Glutamatergic neuron (in vitro differentiated cells): ENCODE measurements at places on chromosomes 11 and 22.

DNA sequence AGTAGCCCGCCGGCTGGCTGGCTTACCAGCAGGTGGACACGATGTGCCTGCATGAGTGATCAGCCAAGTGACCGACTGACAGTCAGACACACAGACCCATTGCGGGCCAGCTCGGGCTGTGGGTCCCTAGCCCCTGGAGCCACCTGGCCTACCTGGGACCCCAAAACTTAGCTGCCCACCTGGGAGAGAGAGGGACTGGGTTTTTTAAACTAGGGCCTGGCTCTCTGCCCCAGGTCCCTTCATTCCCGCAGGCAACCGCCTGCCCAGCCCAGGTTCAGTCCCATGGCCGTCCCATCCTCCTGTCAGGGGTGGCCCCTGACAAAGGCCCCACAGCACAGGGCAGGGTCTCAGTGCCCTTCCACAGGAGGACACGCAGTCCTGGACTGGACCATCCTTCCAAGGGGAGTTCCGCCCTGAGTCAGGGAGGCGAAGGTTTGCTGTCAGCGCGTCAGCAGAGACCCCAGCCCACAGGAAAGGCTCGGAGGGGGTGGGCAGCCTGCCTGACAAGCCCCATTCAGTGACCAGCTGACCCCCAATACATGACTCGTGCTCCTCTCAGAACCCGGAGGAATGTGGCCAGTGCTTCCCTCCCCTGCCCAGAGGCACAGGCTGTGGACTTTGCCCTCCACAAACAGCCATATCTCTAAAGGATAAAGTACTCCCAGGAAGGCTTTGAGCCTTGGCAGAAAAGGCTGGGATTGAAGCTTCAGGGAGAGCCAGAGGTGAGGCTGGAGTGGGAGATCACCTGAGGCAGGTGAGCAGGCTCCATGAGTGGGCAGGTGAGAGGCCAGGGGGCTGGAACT, 8.4 kb downstream of the SLCO2B1 start:
- no peaks in the 10 kb centered on the region for H3K4me1 ChIP-seq
- H3K4me3 ChIP-seq = no peak overlapping the region
- peaks cover 1% of the 10 kb centered on the region for H3K27me3 ChIP-seq
- H3K27ac ChIP-seq = no peak overlapping the region

DNA sequence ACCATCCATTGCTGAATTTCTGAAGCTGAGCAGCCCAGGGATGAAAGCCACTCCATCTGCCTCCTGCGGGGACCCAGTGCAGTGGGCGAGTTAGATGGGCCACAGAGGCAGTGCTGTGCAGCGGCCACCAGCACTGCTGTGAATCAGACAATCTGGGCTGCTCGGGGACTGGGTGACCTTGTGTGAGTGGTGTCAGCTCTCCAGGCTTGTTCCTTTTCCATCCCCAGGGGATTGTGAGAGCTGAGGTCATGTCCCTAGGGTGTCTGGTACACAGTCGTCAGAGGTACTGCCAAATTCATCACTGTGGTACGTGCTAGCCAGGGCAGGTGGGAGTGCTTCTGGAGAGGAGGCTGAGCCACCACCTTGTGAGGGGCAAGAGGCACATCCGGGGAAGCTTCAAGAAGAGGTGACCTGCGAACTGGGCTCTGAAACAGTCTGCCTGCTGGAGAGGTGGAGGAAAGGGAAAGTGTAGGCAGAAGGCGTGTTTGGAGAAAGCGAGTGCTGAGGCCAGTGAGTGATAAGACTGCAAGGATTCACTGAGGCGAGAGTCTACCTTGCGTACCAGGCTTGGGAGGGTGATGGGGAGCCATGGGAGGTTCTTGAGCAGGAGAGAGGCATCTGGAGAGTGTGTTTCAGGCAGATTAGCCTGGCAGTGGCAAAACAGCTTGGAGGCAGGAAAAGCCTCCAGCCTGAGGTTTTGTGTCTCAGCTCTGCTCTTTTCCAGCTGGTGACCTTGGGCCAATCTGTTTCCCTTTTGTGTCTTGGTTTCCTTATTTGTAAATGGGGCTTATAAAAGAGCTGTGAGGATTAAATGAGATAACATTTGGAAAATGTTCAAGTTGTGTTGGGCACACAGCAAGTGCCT, 22.7 kb downstream of the CACNA1I start:
- no peak overlapping the region for H3K4me3 ChIP-seq
- no peak for DNase-seq
- H3K4me1 ChIP-seq = peaks cover 19% of the 10 kb centered on the region
- H3K36me3 ChIP-seq = no peaks in the 10 kb centered on the region
- peaks cover 16% of the 10 kb centered on the region for H3K27me3 ChIP-seq
- peak overlapping the region; percentile 40 for H3K27ac ChIP-seq

DNA sequence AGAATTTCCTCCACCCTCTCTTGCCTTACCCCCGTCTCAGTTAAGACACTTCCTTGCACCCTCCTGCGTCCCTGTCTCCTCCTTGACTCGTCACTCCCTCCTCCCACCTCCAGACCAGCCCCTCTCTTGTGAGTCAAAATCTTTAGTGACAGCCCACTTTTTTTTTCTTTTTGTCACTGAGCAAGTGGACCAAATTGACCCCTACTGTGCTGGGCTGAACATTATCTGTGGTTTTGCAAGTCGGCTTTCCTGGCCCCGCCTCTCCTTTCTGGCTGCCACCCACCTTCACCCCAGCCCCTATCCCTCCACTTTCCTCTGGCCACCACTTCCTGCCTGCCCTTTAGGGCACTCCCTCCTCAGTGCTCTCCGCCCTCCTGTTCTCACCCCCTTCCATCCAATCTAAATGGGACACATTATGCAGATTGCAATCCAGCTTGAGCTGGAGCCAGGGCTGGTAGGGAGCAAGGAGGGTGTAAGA, at the start of gene APLNR:
Gene APLNR, minus strand, starts transcription at position 47 of the 478 bp plus-strand sequence. CDS start 246 bp downstream, outside the sequence.
- no peak within 1 kb of the TSS for H3K4me3 ChIP-seq
- no peak for DNase-seq
- no peaks in the 10 kb centered on the region for H3K36me3 ChIP-seq
- peaks cover 9% of the 10 kb centered on the region for H3K27me3 ChIP-seq

DNA sequence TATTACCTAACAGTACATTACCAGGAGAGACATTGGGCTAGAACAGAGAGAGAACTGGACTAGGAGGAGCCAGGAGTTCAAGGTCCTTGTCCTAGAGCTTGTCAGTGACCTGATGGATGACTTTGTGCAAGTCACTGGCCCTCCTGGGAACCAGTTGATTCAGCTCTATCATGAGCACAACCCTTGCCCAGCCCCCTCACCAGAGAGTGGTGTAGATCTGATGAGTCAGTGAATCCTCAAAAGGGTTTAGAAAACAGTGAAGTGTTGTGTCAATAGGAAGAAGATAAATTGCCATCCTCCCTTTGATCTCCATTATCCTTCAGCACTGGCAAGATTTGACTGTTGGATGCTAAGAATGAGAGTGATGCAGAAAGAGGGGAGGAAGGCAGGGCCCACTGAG, 24.3 kb downstream of the NEU3 start:
- H3K4me1 ChIP-seq = no peaks in the 10 kb centered on the region
- H3K4me3 ChIP-seq = no peak overlapping the region
- no peak for DNase-seq
- no peak overlapping the region for H3K27ac ChIP-seq

GRCh38 chr11:7577291-7578190, 63.7 kb downstream of the PPFIBP2 start:
- DNase-seq = no peak
- H3K4me1 ChIP-seq = peaks cover 17% of the 10 kb centered on the region
- peaks cover 2% of the 10 kb centered on the region for H3K27me3 ChIP-seq
- H3K36me3 ChIP-seq = no peaks in the 10 kb centered on the region
- H3K4me3 ChIP-seq = peak overlapping the region; percentile 47

- H3K27me3 ChIP-seq = peaks cover 6% of the 10 kb centered on the region
- DNase-seq = no peak
- no peak overlapping the region for H3K4me3 ChIP-seq
- no peaks in the 10 kb centered on the region for H3K4me1 ChIP-seq
- H3K36me3 ChIP-seq = peaks cover 4% of the 10 kb centered on the region
These were observed 39.8 kb downstream of the KCNJ1 start for GRCh38 chr11:128827191-128827893.

DNA sequence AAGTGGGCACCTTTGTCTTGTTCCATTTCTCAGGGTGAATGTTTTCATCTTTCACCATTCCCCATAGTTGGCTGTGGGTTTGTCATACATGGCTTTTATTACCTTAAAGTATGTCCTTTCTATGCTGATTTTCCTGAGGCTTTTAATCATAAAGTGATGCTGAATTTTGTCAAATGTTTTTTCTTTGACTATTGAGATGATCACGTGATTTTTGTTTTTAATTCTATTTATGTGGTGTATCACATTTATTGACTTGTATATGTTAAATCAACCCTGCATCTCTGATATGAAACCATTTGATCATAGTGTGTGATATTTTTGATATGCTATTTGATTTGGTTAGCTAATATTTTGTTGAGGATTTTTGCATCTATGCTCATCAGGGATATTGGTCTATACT, 216.4 kb upstream of the FAT3 start:
- peaks cover 4% of the 10 kb centered on the region for H3K27me3 ChIP-seq
- H3K4me3 ChIP-seq = no peak overlapping the region
- DNase-seq = no peak

DNA sequence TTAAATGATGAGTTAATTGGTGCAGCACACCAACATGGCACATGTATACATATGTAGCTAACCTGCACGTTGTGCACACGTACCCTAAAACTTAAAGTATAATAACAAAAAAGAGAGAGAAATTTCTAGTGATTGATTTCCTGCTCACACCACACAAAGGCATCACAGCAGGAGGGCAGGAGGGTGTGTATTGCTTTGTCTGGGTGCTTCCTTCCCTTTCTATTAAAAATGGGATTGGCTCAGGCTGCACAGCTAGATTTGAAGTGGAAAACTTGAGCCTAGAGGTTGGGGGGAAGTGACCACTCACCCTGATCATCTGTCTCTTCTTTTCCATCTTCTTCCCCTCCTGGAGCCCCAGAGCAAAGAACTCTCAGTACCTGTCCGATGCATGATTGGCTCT, 944 bp upstream of the SCGB1D2 start:
- no peaks in the 10 kb centered on the region for H3K4me1 ChIP-seq

DNA sequence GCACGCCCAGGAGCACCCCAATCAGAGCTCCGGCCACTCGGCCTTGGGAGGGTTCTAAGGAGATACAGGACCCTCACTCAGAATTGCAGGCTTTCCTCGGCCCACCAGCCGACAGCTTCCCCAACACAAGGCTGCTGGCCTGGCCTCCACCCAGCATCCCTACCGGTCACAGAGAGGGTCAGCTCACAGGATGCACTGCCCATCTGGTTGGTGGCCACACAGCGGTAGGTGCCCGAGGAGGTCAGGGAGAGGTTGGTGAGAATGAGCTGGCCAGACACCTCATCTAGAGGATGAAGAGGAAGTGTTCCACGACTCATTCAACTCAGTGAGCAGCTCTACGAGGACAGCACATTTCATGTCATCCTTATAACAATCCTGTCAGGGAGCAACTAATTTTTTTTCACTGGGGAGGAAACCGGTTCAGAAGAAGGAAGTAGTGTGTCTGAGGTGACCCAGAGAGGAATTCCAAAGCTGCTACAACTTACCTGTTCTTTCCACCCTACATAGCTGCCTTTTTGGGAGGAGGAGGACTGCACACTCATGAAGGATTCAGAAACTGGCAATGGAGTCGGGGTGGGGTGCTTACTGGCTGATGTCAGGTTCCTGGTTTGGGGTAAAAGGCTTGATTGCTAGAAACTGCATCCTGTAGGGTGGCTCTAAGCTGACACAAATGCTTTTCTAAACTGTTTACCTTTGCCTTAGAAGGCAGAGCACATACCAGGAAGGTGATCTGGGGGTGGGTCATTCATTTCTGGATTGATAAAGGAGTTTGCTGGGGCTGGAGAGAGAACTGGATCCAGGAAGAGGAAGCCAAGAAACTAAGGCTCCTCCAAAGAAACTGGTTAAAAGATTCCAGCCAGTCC, 3.3 kb downstream of the VSIG2 start:
- no peak for DNase-seq
- peaks cover 49% of the 10 kb centered on the region for H3K27me3 ChIP-seq
- H3K4me1 ChIP-seq = peaks cover 7% of the 10 kb centered on the region
- no peaks in the 10 kb centered on the region for H3K36me3 ChIP-seq
- no peak overlapping the region for H3K4me3 ChIP-seq

DNA sequence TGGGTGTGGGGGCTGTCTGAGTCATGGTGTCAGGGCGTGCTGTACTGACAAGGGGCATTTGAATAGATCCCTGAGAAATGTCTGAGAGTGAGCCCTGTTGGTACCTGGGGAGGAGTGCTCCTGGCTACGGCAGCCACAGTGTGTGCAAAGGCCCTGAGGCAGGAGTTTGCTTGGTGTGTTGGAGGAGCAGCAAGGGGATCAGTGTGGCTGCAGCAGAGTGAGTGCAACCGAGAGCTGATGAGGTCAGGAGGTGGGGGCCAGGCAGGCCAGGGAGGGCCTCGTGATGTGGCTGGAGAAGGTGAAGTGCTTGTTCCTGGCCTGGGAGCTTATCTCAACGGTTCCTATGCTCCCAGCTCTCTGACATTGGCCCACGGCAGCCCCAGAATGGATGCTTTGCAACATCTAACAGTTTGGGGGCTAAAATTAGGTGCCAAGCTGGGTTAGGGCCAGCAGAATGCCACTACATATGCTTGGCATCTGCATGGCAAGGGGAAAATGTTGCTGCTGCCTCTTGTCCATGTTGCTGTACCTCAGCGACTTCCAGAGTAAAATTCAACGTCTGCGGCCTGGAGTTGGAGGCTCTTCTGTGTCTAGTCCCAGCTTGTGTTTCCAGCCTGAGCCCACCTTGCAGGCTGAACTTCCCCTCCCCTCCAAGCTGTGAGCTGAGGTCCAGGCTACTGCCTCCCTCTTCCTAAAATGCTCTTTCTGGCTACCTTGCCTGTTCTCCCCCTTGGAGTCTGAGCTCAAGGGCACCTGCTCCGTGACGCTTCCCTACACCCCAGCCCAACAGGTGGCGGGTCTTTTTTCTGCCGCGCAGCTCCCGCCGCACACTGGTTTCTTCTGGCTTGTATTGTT, 48.2 kb upstream of the MYEOV start:
- no peak overlapping the region for H3K4me3 ChIP-seq
- H3K36me3 ChIP-seq = no peaks in the 10 kb centered on the region
- H3K27ac ChIP-seq = no peak overlapping the region
- DNase-seq = no peak
- peaks cover 4% of the 10 kb centered on the region for H3K27me3 ChIP-seq

GRCh38 chr11:72594493-72595291, 79.5 kb downstream of the PDE2A start:
- no peaks in the 10 kb centered on the region for H3K36me3 ChIP-seq
- peaks cover 31% of the 10 kb centered on the region for H3K27me3 ChIP-seq
- H3K4me3 ChIP-seq = peak overlapping the region; percentile 61
- peaks cover 38% of the 10 kb centered on the region for H3K4me1 ChIP-seq

GRCh38 chr22:32603651-32604540, 129.3 kb downstream of the FBXO7 start:
- H3K27ac ChIP-seq = no peak overlapping the region
- H3K27me3 ChIP-seq = peaks cover 4% of the 10 kb centered on the region
- H3K36me3 ChIP-seq = peaks cover 4% of the 10 kb centered on the region
- H3K4me3 ChIP-seq = no peak overlapping the region

GRCh38 chr11:118604566-118604965, 2.8 kb upstream of the PHLDB1 start:
- peaks cover 22% of the 10 kb centered on the region for H3K27me3 ChIP-seq
- H3K36me3 ChIP-seq = peaks cover 5% of the 10 kb centered on the region
- H3K4me3 ChIP-seq = no peak overlapping the region
- peak; percentile 3 for DNase-seq
- peaks cover 11% of the 10 kb centered on the region for H3K4me1 ChIP-seq

DNA sequence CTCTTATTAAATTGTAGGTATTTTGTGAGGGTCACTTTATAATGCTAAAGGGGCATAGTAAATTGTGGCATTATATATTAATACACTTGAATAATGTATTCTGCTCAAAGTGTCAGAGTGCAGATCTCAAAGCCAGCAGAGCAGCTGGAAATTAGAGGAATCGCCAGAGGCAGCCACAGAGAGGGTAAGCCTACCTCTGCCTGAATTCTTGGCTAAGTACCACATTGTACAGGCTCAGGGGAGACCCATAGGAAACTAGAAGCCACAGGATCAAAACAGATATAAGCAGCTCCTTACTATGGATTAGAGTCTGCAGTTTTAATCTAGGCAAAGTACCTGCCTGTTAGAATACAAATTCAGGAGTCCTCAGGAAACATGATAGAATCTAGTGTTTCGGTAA, 249.3 kb downstream of the DDX10 start:
- DNase-seq = no peak
- H3K36me3 ChIP-seq = no peaks in the 10 kb centered on the region
- peaks cover 2% of the 10 kb centered on the region for H3K27me3 ChIP-seq
